ENCODE measurements at places on chromosomes 7 and 10. TPM values are rescaled to one million over a fixed set of nuclear protein-coding genes. Genes with fewer than 3 reads are reported as not detected.

GRCh38 chr10:123140983-123141390 lies 5.2 kb downstream of the HMX3 start:
- no peak overlapping the region for H3K4me3 ChIP-seq
- no peak for DNase-seq
- H3K36me3 ChIP-seq = no peaks in the 10 kb centered on the region
- peaks cover 89% of the 10 kb centered on the region for H3K27me3 ChIP-seq
- no peaks in the 10 kb centered on the region for H3K4me1 ChIP-seq

DNA sequence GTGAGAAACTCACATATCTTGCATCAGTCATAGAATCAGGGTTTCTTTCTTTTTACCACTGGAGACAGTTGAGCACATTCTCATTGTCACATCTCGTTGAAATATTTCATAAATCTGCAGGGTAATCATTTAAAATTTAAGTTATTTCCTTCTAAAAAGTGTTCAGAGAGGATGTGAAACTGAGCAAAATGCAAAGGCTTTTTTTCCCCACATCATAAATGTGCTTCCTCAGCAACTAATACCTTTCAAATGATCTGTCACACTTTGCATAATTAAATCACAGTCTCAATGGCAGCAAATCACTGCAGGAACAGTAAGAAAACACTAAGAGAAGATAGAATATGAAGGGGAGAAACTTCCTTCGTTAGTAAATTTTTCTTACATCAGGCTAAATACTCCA lies 187.5 kb downstream of the EVX1 start:
- H3K27ac ChIP-seq = no peak overlapping the region
- H3K4me3 ChIP-seq = no peak overlapping the region
- H3K4me1 ChIP-seq = no peaks in the 10 kb centered on the region
- H3K27me3 ChIP-seq = peaks cover 2% of the 10 kb centered on the region
- DNase-seq = no peak

DNA sequence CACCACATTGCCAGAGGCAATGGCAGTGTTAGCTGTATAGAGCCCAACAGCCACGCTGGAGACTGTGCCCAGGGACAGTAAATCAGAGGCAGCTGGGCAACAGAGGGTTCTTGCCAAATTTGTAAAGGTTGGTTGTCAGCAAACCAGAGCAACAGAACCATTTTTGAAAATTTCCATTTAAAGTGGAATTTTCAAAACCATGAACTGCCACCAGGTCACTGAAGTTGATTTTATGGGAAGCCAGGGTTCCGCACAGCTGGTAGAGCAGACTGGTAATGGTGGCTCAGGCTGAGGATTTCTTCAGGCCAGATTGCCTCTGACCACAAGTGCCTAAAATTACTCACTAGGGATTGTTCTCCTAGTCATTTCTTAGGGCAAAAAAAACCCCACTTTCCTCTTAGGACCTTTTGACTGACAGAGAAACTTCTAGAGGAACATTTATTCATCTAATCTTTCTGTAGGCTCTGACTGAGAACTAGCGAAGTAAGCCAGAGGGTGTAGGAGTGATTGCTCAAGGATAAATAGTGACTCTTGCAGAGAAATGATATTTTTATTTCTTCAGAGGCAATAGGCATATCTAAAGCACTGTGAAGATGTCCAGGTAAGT lies 342.4 kb downstream of the BBS9 start:
- H3K27me3 ChIP-seq = no peaks in the 10 kb centered on the region
- H3K27ac ChIP-seq = no peak overlapping the region
- H3K36me3 ChIP-seq = no peaks in the 10 kb centered on the region
- no peak for DNase-seq

GRCh38 chr10:86815035-86815617 lies 58.7 kb downstream of the BMPR1A start:
- H3K27ac ChIP-seq = no peak overlapping the region
- no peak overlapping the region for H3K4me3 ChIP-seq
- H3K27me3 ChIP-seq = no peaks in the 10 kb centered on the region
- H3K4me1 ChIP-seq = no peaks in the 10 kb centered on the region

- H3K36me3 ChIP-seq = no peaks in the 10 kb centered on the region
- no peak for DNase-seq
- no peak overlapping the region for H3K27ac ChIP-seq
- H3K4me1 ChIP-seq = peaks cover 7% of the 10 kb centered on the region
- H3K4me3 ChIP-seq = no peak overlapping the region
These were observed 212.8 kb downstream of the ZNF365 start for GRCh38 chr10:62587011-62587410.

- H3K27ac ChIP-seq = no peak overlapping the region
- H3K4me3 ChIP-seq = no peak overlapping the region
- no peaks in the 10 kb centered on the region for H3K36me3 ChIP-seq
- no peaks in the 10 kb centered on the region for H3K27me3 ChIP-seq
These were observed 83.4 kb downstream of the MDFIC start for GRCh38 chr7:115005251-115005650.

DNA sequence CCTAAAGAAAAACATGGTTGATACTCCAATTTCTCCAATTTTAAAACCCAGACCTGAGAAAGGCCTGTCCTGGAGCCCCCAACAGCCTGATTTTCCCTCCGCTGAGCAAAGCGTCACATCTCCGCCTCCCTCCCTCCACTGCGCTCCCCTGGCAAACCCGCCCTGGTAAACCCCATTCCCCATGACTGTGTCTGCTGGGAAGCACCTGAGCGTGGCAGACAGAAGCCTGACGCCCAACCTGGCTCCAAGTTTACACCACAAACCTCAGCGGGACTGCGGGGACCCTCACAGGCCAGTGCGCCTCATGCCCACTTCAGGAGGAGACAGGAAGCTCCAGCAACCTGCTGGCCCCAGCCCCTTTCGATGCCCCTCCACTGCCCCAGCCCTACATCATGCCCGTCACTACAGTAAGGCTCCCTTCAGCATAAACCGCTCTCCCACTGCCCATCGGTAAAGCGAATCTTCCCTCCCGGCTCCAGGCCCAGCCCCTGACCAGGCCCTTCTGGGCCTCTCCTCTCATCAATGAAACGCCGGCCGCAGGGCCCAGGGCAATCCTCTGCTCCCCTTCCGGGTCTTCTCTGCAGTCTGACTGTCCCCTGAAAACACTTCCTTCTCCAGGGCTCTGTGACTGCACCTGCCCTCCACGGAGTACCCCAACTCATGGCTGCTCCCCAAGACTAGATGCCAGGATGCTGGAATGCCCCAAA lies 233.3 kb downstream of the MAD1L1 start:
- no peak for DNase-seq
- H3K4me3 ChIP-seq = no peak overlapping the region
- H3K27ac ChIP-seq = no peak overlapping the region
- no peaks in the 10 kb centered on the region for H3K27me3 ChIP-seq
- H3K36me3 ChIP-seq = peaks cover 1% of the 10 kb centered on the region

GRCh38 chr7:46468753-46469356 lies 547.8 kb upstream of the IGFBP3 start:
- no peaks in the 10 kb centered on the region for H3K27me3 ChIP-seq
- no peak overlapping the region for H3K27ac ChIP-seq
- no peaks in the 10 kb centered on the region for H3K36me3 ChIP-seq

The USP6NL gene
- total RNA-seq = 8.7 TPM

DNA sequence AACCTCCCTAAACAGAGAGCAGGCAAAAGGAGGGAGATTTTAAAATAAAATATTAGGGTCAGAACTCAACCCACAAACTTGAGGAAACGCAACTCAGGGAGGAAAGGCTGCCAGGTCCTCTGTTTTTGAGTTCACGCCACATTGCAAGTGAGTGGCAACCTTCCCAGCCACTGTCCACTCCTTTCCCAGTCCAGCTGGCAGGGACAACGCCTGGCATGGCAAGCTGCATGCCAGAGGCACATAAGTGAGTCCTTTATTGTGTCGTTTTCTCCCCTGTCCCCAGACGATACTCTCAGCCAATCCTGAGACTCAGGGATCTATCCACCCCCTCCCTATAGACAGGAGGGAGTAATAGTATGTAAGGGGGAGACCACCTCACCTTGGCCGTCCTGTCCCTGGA lies 22.4 kb downstream of the FBXW4 start:
- no peak overlapping the region for H3K27ac ChIP-seq
- no peaks in the 10 kb centered on the region for H3K36me3 ChIP-seq
- H3K4me1 ChIP-seq = no peaks in the 10 kb centered on the region
- no peaks in the 10 kb centered on the region for H3K27me3 ChIP-seq

DNA sequence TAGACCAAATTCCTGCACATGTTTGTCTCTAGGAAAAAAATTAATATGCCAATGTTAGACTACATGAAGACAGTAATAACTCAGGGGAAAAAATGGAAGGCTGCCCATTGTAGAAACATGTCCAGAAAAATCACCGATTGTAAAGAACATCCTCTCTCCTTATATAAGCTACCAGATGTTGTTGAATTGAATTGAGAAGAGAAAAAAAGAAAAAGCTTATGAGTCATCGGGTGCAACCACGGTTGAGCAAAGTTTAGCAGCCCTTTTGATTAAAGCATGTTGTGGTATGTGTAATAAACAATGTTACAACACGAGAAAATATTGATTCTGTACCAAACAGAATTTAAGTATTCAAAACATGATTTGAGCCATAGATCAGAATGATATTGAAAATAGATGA lies 102.3 kb upstream of the ARHGAP21 start:
- peak; percentile 87 for DNase-seq
- no peaks in the 10 kb centered on the region for H3K36me3 ChIP-seq
- H3K4me1 ChIP-seq = peaks cover 2% of the 10 kb centered on the region
- peak overlapping the region; percentile 16 for H3K27ac ChIP-seq
- H3K27me3 ChIP-seq = no peaks in the 10 kb centered on the region
- H3K4me3 ChIP-seq = no peak overlapping the region

DNA sequence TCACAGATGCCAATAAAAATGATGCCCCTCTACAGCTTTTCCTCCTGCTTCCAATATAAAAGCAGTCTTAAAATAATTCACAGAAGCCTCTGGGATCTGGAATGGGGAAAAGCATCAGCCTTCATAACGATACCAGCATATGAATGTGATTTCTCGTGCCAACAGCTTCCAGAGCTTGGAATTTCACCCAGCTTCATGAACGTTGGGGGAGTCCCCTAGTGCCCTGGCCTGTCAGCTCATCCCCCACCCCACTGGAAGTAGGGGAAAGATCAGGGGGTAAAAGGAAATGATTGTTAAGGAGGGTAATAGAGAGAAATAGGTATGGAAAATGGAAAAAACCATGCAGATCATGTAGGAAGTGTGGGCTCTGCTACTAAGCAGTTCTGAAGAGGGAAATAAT lies 253.6 kb downstream of the INHBA start:
- no peaks in the 10 kb centered on the region for H3K36me3 ChIP-seq
- DNase-seq = no peak
- no peak overlapping the region for H3K4me3 ChIP-seq
- no peak overlapping the region for H3K27ac ChIP-seq
- H3K4me1 ChIP-seq = no peaks in the 10 kb centered on the region

The TASOR2 gene
- 85.3 TPM for total RNA-seq

- H3K4me1 ChIP-seq = no peaks in the 10 kb centered on the region
- no peak overlapping the region for H3K27ac ChIP-seq
- no peaks in the 10 kb centered on the region for H3K36me3 ChIP-seq
- no peak for DNase-seq
These were observed 202.9 kb downstream of the GRM3 start for GRCh38 chr7:86846494-86847190.

DNA sequence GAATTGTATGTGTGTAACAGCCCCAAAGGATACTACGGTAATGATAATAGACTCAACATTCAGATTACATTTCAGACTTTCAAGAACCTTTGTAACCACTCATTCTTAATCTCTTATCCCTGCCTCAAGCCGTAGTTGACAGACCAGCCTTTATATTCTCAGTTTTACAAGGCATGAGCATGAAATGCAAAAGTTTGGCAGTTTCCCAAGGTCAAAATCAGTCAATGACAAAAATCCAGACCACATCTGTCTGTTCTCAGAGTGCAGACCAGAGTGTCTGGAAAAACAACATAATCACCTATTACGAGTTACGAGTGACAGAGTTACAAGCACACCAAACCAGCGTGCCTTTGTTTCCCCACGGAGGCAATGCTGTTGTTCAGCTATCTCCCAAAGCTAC lies 178.6 kb upstream of the LRGUK start:
- no peaks in the 10 kb centered on the region for H3K36me3 ChIP-seq
- H3K27me3 ChIP-seq = no peaks in the 10 kb centered on the region
- no peak overlapping the region for H3K27ac ChIP-seq
- H3K4me1 ChIP-seq = no peaks in the 10 kb centered on the region
- no peak overlapping the region for H3K4me3 ChIP-seq

DNA sequence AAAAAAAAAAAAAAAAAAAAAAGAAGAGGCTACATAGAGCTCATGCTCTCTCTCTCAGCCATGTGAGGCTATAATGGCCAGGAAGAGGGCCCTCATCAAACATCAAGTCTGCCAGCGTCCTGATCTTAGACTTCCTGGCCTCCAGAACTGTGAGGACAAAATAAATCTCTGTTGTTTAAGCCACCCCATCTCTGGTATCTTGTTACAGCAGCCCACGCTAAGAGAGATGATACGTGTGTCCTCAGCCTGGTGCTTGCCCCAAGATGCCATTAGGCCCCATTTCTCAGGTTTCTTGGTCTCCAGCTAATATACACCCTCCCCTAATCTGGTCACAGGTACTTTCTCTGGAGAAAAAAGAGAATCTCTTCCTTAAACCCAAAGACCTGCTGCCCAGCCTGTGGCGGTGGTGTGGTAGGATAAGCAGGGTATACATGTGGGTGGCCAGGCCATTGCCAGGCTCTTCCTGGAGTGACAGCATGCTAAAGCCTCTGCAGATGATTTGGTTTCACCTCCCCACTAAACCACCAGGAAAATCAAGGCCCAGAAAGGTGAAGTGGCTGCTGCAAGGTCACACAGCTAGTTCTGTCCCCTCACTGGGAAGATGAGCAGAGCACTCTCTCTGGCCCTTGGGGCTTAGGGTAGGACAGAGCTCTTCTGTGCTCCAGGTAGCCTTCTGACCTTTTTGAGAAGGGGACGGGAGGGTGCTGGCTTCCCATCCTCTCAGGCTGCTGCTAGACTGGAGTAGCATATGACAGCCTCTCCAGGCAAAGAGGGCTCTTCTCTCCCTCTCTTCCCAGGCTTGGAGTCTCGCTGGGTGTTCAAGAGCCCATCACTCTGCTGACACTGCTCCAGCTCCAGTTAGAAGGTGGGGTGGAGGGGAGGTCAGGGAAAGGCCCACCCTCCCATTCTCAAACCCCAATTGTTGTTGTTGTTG lies 5.2 kb downstream of the SPOCK2 start:
- no peak overlapping the region for H3K27ac ChIP-seq
- no peaks in the 10 kb centered on the region for H3K4me1 ChIP-seq
- H3K27me3 ChIP-seq = peaks cover 25% of the 10 kb centered on the region
- no peak for DNase-seq
- H3K36me3 ChIP-seq = no peaks in the 10 kb centered on the region

All from fibroblast of lung (primary cell).